Muscle of arm (tissue), 14 donors: ENCODE measurements at places on chromosomes 1 and 21.

GRCh38 chr1:160330119-160330518 lies 12.9 kb downstream of the COPA start:
- DNase-seq = no peak

DNA sequence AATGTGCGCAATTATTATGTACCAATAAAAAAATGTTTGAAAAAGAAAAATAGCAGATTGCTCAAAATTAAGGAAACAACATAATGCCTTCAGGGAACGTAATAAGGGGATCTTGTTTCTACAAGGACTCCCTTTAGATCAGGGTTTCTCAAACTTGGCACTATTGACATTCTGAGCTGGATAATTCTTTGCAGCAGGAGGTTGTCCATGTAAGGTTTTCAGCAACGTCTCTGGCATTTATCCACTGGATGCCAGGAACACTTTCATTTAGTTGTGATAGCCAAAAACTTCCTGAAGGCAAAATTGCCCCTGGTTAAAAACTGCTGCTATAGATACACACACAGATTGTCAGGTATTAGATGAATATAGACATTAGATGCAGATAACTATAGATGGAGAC lies 666.7 kb upstream of the ADAMTS5 start:
- no peak for DNase-seq

GRCh38 chr1:47708019-47708535 lies 270.2 kb downstream of the FOXD2 start:
- DNase-seq = peak; percentile 46

- no peak for DNase-seq
These were observed 85.5 kb downstream of the VWA5B1 start for GRCh38 chr1:20376171-20376570.

DNA sequence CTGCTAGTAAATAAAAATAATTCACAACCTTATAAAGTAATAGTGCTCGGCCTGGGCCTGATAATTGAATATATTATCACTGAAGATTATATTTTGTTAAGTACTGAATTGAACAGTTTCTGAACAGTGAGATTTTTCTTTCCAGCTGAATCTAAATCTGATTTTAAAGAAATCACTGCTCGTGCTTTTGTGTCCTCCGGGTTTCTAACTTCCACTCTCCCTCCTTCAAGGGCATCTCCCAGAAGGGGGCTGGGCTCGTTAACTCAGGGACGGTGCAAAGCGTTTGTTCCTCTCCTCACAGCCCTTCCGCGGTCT lies 823 bp upstream of the KIF1B start:
- DNase-seq = no peak

DNA sequence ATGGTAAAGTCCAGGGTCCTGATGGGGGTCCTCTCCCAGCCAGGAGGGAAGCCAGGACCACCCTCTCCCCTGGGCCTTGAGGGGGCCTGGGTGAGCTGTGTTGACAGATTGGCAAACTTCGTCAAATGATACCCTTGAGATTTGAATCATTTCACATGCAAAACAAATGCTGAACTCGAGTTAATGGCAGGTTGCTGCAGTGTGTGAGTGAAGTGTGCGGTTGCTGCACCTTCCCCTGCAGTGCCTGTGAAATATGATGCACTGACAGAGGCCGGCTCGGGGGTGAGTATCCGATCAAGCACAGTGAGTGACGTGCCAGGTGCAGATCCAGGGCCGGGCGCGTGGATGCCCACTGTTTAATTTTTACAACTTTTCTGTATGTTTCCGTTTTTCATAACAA lies 5.7 kb upstream of the KRTAP12-1 start:
- DNase-seq = no peak

DNA sequence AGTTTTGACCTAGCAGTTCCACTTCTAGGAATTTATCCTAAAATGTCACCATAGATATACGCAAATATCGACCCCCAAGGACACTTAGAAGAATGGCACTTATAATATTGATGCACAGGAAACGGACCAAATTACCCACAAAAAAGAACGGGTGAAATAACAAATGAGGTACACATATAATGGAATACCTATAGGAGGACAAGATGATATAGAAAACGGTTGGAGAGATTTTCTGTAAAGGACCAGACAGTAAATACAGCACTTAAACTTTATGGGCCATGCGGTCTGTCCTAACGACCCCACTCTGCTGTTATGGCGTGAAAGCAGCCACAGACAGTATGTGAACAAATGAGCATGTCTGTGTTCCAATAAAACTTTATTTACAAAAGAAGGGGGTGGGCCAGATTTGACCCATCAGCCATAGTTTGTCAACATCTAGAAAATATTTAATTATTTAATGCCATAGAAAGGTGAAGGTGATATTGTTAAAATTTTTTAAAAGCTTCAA lies 2.4 kb downstream of the TMPRSS3 start:
- DNase-seq = no peak

GRCh38 chr1:231446138-231446537 lies 24.1 kb upstream of the EGLN1 start:
- DNase-seq = no peak

DNA sequence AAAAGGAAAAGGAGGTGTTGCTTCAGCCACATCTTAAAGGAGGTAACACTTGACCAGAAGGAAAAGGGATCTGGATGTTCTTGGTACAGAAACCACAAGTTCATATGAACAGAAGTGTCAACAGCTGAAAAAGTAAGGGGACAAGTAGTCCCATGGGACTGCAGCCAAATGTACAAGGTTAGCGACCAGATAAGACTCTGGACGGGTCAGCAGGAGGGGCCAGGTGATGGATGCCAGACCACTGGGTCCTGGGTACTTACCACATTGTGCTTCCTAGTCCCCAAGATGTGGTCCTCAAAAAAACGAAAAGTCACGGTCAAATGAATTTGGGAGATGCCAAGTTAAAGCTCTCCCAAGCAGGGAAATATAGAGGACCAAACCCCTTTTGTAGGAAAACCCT lies 16.6 kb upstream of the BMP8A start:
- no peak for DNase-seq

DNA sequence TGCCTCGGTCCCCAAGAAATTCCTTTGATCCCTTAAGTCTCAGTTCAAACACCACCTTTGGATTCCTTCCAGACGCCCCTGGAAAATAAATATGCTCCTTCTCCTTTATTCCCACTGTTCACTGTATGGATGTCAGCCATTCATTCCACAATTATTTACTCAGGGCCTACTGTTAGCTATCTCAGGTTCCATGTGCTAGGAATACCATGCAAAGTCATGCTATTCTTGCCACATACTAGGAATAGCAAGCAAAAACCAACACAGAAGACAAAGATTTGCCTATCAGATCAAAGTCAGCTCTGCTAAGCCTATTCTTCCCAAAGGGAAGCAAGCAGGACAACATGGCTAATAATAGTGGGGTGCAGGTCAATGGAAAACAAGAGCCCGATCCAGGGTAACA lies 29.8 kb downstream of the TTC13 start:
- no peak for DNase-seq

DNA sequence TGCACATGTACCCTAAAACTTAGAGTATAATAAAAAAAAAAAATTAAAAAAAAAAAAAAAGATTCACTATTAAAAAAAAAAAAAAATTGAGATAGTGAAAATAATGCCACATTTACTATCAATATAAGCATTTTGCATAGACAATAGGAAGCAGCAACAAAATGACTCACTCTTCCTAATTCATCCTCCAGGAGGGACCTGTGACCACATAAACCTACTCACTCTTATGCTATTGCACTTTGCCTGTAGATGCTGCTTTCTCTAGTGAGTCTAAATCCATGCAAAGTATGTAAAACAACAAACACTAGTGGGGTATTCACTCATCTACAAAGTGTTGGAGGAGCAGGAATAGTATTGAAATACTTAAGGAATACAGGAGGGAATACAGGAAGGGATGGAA lies 2.9 kb downstream of the OR10J5 start:
- DNase-seq = no peak

- DNase-seq = peak; percentile 74
These were observed 648 bp downstream of the S100PBP start for GRCh38 chr1:32817815-32818786.

DNA sequence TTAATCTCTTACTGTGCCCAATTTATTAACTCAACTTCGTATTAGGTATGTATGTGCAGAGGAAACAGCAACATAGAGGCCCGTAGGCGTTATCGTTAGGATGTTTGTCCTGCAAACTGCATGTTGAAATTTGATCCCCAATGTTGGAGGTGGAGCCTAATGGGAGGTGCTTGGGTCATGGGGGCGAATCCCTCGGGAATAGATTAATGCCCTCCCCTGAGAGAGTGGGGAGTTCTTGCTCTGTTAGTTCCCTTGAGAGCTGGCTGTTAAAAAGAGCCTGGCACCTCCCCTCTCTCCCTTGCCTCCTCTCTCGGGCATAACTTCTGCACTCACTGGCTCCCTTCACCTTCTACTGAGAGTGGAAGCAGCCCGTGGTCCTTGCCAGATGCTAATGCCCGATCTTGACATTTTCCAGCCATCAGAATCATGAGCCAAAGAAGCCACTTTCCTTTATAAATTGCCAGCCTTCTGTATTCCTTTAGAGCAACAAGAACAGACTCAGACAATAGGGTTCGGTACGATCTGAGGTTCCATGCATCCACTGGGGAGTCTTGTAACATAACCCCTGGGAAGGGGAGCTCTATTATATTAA lies 149.0 kb upstream of the RAB4A start:
- no peak for DNase-seq

DNA sequence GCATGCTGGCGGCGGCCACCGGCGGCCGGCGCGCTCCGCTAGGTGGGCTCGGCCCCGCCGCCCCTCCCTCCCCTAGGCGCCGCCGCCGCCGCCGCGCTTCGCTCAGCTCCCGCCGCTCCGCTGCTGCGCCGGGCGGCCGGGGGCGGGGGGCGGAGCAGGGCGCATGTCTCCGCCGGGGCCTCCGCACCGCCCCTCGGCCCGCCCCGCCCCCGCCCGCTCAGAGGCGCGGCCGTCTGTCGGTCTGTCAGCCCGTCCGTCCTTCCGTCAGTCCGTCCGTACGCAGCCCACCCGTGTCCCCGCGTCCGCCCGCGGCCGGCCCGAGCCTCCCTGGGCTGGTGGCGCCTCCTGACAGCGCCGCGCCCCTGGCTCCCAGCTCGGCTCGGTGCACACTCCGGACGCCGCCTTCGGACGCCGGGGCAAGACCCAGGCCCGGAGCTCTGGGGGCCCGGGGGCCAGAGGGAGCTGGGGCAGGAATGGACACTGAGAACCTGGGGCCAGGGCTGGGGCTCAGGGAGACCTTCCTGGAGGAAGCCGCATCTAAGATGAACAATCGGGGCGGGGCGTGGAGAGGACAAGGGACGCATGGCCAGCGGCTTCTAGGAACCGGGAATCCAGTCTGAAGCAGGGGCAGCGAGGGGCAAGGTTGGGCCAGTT lies at the start of gene GPR153:
Gene GPR153 (minus strand): TSS at position 138 of the 654 bp plus-strand sequence. CDS start 6,193 bp downstream, outside the sequence.
- no peak for DNase-seq

- DNase-seq = no peak
These were observed 17.3 kb downstream of the PTPN22 start for GRCh38 chr1:113854234-113854633.

- DNase-seq = no peak
These were observed 14.3 kb downstream of the ACKR1 start for GRCh38 chr1:159218649-159219636.

DNA sequence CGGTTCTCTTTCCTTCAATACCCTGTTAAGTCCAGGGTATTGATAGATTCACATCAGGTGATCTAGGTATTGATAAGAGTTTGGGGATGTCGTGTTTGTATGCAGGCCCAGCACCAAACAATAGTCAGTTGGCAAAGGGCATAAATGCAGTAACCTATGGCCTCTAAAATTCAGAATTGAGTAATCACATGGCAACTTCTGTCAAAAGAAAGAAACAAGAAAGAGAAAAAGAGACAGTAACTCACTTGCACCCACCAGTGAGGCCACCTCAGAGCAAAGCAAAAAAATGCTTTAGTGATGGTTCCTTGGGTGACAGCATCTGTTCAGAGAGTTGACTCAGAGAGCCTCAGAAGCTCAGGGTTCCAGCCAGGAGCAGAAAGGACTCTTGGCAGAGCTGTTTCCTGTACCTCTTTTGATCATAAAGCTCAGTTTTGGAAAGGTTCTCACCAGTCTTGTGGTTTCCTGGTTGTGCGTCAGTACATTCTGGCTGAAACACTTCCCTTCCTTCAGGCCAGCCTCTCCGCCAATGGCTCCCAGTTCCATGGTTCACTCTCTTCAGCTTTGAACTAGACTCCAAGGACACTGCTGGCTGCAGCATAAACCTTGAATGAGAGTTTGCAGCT lies 70.1 kb upstream of the GORAB start:
- DNase-seq = peak; percentile 82

- no peak for DNase-seq
These were observed 30.3 kb downstream of the WNT4 start for GRCh38 chr1:22112554-22112953.
